ENCODE measurements at places on chromosomes 6 and 20. TPM values are rescaled to one million over a fixed set of nuclear protein-coding genes. Genes with fewer than 3 reads are reported as not detected.

DNA sequence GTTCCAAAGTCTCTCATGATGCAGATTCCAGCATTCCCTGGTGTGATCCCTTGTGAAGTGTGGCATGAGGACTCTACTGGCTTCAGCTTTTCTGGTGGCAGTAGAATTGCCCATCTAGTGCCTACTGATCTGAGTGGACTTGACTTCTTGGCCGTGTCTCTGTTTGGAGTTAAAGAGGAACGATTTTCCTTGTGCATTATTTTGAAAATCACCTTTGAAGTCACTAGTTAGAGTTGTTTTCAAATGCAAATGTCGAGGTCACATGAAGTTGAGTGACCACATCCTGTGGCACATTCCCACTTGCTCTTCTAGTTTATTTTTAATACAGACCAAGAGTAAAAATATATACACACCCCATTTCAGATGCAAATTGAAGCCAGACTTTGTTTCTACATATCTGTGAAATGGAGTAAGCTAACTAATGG, 270.7 kb upstream of the TAB2 start:
- no peak overlapping the region for H3K27ac ChIP-seq
- peaks cover 22% of the 10 kb centered on the region for H3K4me1 ChIP-seq
- H3K4me3 ChIP-seq = no peak overlapping the region
- DNase-seq = no peak
- H3K27me3 ChIP-seq = no peaks in the 10 kb centered on the region
- H3K36me3 ChIP-seq = no peaks in the 10 kb centered on the region

- no peak for DNase-seq
- no peaks in the 10 kb centered on the region for H3K36me3 ChIP-seq
- no peaks in the 10 kb centered on the region for H3K27me3 ChIP-seq
- H3K4me1 ChIP-seq = no peaks in the 10 kb centered on the region
Measured at GRCh38 chr6:167804281-167805013, 22.3 kb upstream of the AFDN start.

- H3K36me3 ChIP-seq = no peaks in the 10 kb centered on the region
- no peak for DNase-seq
- H3K27ac ChIP-seq = no peak overlapping the region
- no peak overlapping the region for H3K4me3 ChIP-seq
- H3K4me1 ChIP-seq = no peaks in the 10 kb centered on the region
Measured at GRCh38 chr6:49264909-49265308, 198.1 kb downstream of the MMUT start.

DNA sequence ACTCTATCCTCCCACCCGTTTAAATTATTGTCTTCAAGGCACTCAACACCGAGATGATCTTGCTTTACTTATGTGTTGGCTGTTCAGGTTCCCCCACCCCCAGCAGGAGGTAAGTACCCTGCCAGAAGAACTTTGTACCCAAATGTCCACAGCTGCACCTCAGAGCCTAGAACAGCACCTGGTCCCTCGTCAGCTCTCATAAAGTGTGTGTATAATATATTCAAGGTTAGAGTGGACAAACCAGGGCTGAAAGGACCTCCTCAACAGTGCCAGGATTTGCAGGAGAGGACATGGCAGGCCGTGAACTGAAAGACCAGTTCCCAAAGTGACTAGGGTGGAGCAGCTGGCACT, 5.9 kb upstream of the CPXM1 start:
- no peak overlapping the region for H3K4me3 ChIP-seq
- H3K27me3 ChIP-seq = peaks cover 3% of the 10 kb centered on the region
- no peaks in the 10 kb centered on the region for H3K36me3 ChIP-seq

GRCh38 chr6:333379-334002, 41.2 kb downstream of the DUSP22 start:
- H3K4me3 ChIP-seq = no peak overlapping the region
- H3K27me3 ChIP-seq = no peaks in the 10 kb centered on the region
- peaks cover 23% of the 10 kb centered on the region for H3K4me1 ChIP-seq
- no peaks in the 10 kb centered on the region for H3K36me3 ChIP-seq
- H3K27ac ChIP-seq = no peak overlapping the region

DNA sequence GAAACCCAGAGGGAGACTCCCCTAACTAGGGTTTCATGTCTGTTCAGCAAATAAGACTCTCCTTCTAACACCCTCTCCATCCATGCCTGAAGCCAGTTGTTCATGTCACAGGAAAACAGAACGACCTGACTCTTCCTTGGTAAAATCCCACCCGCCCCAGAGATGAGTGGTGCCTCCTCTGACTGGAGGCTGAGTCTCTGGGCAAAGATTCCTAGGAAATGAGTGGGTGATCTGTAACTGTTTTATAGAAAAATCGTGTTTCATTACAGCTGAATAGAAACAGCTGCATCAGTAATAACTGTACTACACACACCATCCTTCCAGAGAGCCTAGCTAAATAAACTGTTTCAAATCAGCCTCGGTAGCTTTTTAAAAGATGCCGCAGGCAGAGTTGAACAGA, 37.4 kb upstream of the MRPS10 start:
- no peak overlapping the region for H3K4me3 ChIP-seq
- no peak overlapping the region for H3K27ac ChIP-seq
- H3K27me3 ChIP-seq = no peaks in the 10 kb centered on the region
- no peak for DNase-seq
- H3K4me1 ChIP-seq = no peaks in the 10 kb centered on the region

DNA sequence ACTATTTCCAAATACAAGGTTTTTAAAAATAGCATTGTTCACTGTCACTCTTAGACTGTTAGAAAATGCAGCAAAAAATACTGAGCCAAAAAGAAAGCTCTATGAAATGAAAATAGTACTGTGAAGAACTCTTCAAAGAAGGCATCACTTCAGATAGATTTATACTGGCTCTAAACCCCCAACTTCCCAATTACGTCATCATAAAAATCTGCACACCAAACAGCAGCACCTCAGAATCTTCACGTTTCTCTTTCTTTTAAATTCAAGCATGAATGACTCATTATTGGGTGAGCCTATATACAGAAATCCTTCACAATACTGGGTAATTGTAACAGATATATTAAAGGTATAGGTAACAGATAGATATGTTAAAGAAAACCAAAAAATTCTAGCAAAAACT, 208.4 kb upstream of the HTR1E start:
- no peaks in the 10 kb centered on the region for H3K4me1 ChIP-seq
- DNase-seq = no peak
- no peaks in the 10 kb centered on the region for H3K27me3 ChIP-seq
- no peak overlapping the region for H3K27ac ChIP-seq
- no peak overlapping the region for H3K4me3 ChIP-seq

- H3K4me3 ChIP-seq = no peak overlapping the region
- no peaks in the 10 kb centered on the region for H3K36me3 ChIP-seq
- H3K27me3 ChIP-seq = no peaks in the 10 kb centered on the region
- H3K27ac ChIP-seq = no peak overlapping the region
Measured at GRCh38 chr20:5848711-5849505, 98.7 kb downstream of the SHLD1 start.

- H3K4me3 ChIP-seq = peak overlapping the region; percentile 70
- no peak overlapping the region for H3K27ac ChIP-seq
- DNase-seq = no peak
- H3K4me1 ChIP-seq = peaks cover 33% of the 10 kb centered on the region
- H3K27me3 ChIP-seq = no peaks in the 10 kb centered on the region
- no peaks in the 10 kb centered on the region for H3K36me3 ChIP-seq
Measured at GRCh38 chr6:157221817-157222175, 101.5 kb downstream of the TMEM242 start.

- H3K4me1 ChIP-seq = no peaks in the 10 kb centered on the region
- no peak for DNase-seq
- no peak overlapping the region for H3K27ac ChIP-seq
- no peaks in the 10 kb centered on the region for H3K27me3 ChIP-seq
- H3K4me3 ChIP-seq = no peak overlapping the region
Measured at GRCh38 chr6:140134224-140134623, 759.8 kb upstream of the CITED2 start.

SRSF3 gene
- total RNA-seq = 572 TPM

MEI4 gene
- total RNA-seq = not detected

SIGLEC1 gene
- 0.18 TPM for total RNA-seq

OPN5 gene
- total RNA-seq = not detected

PLG gene
- not detected for total RNA-seq

ARHGAP18 gene
- 6.5 TPM for total RNA-seq

SH3BGRL2 gene
- 0.81 TPM for total RNA-seq

Data from CD8-positive, alpha-beta memory T cell (primary cell).